ENCODE measurements at places on chromosomes 1 and 21.

GRCh38 chr1:201310986-201311355 is 27.7 kb downstream of the PKP1 start:
- DNase-seq = no peak

- no peak for DNase-seq
Measured at GRCh38 chr1:117146072-117146471, 24.5 kb upstream of the TRIM45 start.

DNA sequence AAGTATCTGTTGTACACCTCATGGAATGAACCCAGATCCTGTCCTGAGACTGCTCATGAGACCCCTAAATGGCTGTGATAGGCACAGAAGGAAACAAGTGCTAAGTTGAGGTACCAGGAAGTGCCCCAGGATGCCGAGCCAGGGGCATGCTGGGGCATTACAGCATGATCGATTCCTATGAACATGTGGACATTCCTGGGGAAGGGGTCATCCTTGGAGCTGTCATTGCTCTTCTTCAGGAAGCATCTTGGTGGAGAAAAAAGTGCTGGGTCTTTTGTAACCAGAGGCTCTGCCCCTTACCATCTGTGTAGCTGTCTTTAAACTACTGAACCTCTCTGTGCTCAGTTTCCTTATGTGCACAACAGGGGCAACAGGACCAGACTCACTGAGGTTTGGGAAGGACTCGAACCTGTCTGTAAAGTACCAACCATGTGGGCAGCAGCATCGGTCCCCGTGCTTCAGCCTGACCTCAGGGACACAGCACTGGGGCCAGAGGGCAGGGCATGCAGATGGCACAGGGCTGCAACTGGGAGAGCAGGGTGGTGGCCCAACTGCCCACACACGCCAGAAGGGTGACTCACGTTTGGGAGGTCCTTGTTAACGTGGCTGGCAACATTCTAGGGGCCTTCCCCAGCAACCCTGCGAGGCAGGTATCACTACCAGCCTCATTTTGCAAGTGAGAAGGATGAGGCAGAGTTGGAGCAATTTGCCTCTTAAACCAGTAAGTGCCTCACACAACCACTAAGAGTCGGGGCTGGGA is 142.3 kb upstream of the EDN2 start:
- DNase-seq = no peak

DNA sequence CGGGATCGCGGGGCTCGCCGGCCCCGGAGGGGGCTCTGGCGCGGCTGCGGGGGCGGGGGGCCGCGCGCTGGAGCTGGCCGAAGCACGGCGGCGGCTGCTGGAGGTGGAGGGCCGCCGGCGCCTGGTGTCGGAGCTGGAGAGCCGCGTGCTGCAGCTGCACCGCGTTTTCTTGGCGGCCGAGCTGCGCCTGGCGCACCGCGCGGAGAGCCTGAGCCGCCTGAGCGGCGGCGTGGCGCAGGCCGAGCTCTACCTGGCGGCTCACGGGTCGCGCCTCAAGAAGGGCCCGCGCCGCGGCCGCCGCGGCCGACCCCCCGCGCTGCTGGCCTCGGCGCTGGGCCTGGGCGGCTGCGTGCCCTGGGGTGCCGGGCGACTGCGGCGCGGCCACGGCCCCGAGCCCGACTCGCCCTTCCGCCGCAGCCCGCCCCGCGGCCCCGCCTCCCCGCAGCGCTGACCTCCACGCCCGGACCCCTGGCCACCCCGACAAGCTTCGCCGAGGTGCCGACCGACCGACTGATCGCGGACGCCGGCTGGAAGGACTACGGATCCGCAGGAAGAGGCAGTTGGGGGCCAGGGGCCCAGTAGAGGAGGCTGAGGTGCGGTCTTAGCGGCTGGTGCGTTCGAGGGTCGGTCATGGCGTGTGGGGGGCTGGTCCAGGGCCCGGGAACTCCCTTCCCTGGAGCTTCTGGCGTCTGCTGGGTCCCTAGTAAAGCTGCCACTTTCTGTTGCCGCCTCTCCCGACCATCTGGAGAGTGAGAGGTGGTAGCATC is 711 bp downstream of the TRNP1 start:
- DNase-seq = peak; percentile 81

GRCh38 chr1:29177022-29177705 is 4.5 kb downstream of the SRSF4 start:
- no peak for DNase-seq

GRCh38 chr1:182193908-182194550 is 132.5 kb upstream of the ZNF648 start:
- DNase-seq = no peak

DNA sequence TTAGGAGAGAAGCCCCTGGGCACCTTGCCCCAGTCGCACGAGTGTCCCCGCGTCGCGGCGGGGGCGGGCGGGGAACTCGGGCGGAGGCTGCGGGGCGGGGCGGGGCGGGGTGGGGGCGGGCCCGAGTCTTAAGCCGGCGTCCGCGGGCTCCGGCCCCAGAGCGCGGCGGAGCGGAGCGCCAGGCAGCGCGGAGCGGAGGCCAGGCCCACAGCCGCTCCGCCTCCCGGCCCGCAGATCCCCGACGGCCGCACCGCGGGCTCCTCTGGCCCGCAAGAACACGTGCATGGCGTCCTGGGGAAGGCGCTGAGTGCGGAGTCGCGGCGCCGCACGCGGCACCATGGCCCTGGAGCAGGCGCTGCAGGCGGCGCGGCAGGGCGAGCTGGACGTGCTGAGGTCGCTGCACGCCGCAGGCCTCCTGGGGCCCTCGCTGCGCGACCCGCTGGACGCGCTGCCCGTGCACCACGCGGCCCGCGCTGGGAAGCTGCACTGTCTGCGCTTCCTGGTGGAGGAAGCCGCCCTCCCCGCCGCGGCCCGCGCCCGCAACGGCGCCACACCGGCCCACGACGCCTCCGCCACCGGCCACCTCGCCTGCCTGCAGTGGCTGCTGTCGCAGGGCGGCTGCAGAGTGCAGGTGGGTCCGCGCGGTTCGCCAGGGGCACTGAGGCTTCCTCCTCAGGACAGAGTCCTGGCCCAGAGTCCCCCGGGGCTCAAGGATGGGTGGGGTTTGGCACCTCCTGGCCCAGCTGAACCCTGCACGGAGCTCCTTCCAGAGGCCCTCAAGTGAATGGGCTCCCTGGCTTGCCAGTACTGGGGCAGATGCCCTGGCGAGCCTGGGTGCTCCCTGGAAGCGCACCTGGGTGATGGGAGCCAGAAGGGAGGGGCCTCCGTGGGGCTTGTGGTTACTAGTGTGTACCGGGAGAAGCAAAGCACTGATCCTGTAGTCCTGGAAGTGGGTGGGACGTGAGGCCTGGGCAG is at the start of gene ESPN:
TSS of gene ESPN (plus strand) at position 158 of the 975 bp plus-strand sequence. CDS start at position 338, 180 bp downstream.
- no peak for DNase-seq

GRCh38 chr1:227357927-227358302 is 39.6 kb upstream of the CDC42BPA start:
- DNase-seq = no peak

DNA sequence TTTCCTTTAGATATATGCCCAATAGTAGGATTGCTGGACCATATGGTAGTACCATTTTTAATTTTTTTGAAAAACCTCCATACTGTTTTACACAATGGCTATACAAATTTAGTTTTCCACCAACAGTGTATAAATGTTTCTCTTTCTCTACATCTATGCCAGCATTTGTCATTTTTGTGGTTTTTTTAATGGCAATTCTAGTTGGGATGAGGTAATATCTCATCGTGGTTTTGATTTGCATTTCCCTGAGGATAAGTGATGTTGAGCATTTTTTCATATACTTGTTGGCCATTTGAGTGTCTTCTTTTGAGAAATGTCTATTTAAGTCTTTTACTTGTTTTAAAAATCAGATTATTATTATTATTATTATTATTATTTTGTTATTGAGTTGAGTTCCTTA is 35.5 kb downstream of the PLA2G4A start:
- DNase-seq = no peak

DNA sequence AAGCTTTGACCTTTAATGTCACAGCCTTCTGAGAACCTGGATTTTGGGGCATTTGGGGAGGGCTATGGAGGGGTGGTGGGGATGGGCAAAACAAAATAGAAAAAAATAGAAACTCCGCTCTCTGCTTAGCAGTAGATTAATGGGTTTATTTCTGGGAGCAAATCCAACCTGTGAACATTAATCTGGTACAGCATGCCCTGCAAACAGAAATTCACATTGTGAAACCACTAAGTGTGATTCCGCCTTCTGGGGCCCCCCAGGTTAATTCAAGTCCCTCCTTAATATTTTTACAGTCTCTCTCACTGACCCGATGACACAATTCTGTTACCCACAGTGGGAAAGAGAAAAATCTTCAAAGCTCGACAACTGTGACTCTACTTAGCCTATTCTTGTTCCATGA is 76.4 kb downstream of the TIAM1 start:
- DNase-seq = no peak

GRCh38 chr1:37767488-37767887 is 2.6 kb upstream of the EPHA10 start:
- no peak for DNase-seq

DNA sequence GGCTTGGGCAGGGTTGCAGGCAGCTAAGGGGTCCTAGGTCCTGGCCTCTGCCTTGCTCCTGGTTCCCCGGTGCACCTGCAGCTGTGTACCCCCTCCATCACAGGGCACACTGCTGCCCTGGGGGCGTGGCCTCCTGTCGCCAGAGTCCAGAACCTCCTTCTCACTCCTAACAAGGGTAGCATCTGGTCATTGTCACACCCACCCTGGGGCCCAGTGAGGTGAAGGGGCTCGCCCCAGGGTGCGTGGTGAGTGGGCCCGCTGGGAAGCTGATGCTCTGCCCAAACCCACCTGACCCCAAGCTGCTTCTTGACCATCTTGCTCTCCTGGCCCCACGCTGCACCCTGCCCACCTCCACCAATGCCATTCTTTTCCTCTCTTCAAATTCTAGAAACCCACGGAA is 44.5 kb downstream of the AJAP1 start:
- DNase-seq = no peak

DNA sequence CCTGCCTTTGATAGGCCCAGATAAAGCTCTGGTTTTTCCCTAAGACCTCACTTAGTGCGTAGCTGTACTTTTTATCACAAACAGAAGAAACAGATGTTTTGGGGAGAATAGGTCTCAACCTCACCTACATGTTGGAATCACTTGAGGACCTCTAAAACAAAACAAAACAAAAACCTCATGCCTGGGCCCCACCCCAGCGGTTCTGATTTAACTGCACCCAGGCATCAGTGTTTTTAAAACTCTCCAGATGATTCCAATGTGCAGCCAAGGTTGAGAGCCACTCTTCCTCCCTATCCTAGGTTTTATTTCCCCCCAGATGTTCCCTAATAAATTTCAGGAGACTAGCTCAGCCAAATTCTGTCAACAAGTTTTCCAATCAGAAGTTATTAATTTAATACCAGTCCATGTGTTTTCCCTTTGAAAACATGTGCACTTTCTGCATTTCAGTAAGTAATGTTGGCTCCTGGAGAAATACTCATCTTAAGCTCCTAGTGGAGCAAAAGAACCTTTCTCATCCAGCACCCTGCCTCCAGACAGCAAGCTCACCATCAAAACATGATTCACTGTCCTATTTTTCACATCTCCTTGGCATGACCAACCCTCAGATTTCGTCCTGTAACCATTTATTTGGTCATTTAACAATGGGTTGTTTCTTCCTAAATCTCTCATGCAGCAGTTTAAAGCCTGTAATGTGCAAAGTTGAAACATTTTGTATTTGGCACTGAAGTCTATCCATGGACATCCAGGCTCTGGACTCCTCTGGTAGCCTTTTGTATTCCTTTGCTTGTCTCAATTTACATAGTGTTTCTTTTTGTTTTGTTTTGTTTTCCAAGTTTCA is 27.5 kb downstream of the LRRC8C start:
- DNase-seq = no peak

DNA sequence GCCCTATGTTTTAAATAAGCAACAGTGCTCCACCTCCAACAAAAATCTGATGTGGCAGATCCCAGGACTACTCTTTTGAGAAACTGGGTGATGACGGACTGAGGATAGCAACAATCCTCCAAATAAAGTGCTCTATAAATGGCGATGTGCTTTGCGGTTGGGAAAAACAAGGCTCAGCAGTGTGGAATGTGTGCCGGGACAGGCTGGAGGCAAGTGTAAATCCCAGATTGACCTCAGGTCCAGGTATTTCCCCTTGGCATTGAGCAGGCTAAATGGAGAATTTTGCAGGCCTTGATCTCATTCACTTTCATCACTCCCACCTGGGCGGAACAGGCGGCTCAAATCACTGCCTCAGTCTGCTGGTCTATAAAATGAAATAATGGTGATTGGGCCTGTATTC is 35.1 kb downstream of the LRRC42 start:
- DNase-seq = no peak

- DNase-seq = no peak
Measured at GRCh38 chr1:201053155-201053860, 29.8 kb upstream of the KIF21B start.

DNA sequence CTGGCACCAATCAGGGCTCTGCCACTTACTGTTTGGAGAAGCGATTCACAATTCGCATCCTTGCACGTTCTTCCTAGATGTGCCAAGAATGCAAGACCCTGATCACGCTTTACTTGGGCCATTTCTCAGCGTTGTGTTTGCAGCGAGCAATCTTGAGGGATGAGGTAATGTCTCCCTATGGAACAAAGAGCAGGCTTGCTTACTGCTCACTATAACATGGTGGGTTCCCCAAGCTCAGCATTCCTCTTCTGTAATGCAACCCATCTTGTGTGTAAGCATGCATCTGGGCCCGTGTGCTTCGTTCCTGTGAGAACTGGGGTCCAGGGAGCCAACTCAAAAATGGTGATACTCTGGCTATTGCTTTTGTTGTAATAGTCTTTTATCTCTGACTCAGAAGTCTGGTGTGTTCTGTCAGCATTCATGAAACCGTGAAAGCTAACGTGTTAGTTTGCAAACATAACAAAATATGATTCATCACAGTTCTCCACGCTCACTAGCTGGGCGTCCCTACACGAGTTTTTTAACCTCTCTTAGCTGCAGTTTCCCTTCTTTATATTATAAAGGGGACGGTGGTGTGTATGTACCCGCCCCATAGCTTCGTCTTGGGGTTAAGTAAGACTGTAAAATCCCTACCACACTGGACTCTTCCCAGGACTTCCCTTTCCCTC is 33.3 kb downstream of the DNTTIP2 start:
- no peak for DNase-seq

DNA sequence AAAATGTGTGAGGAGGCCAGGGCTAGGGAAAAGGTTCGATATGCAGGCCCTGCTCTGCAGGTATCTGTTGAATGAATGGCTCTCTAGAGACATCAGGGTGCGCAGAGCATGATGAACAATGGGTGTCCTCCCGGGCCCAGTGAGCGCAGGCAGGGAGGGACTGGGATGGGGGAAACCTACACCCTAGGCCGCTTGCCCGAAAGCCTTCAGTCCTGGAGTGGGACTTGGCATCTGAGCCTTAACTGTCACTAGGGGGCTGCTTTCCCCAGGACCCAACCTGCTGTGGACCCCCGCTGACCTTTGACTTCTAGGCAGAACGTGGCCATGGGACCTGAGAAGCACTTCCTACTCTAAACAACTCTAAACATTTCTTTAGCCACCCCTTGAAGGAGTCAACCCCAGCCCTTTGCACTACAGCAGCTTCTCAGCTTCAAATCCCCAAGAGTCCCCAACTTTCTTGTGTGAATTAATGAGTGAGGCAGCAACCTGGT is 444 bp upstream of the MAP3K6 start:
- no peak for DNase-seq

- no peak for DNase-seq
Measured at GRCh38 chr1:34847094-34847493, 12.5 kb downstream of the SMIM12 start.

All from posterior cingulate gyrus (tissue), 11 donors.